Activated gamma-delta T cell (primary cell): ENCODE measurements at places on chromosomes 2 and 18.

- no peak for DNase-seq
Measured at GRCh38 chr18:25420077-25420825, 68.3 kb upstream of the ZNF521 start.

DNA sequence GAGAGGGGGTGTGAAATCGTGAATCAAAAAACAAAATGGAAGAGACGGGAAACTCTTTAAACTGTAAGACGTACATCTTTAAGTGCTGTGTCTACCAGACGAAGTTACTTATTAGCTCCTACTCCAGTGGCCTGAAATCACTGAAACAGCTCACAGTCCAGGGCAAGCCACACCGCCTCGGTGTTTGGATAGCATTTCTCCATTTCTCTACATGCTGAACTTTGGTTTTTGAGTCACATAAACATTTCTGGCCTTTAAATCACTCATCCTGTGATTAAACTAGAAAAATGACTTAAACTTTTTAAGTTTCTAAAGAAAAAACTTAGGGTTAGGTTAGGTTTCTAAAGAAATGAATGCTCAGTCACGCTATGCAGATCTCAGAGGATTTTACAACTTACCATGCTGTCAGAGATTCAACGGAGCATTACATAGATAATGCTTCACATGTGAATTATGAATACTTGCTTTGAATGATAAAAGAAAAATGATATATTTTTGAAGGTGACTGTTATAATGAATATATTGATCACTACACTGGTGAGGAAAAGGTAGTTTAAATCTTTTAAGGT lies 138.4 kb downstream of the MBP start:
- no peak for DNase-seq

DNA sequence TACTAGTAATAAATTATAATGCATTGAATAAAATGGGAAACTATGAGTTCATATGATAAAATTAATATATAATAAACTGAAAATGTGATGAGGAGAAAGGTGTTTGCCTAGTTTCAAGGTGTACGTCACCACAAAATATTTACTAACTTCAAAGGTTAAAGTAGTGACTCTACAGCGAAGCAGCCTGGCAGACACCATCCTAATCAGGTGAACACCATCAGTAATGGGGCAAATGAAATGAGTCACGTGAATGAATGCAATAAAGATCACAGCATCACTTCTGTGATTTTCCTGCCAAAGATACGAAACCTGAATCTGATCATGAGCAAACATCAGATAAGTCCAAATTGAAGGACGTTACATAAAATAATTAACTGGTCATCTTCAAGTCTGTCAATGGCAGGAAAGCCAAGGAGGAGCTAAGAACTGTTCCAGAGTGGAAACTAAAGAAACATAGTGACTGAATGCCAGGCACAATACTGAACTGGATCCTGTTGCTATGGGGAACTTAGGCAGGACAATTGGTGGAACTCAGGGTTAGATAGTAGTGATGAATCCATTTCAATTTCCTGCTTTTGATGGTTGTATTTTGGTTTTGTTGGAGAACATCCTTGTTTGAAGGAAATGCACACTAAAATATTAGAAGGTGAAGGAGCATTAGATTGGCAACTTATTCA lies 12.1 kb upstream of the NOSTRIN start:
- DNase-seq, result no peak

GRCh38 chr2:143909577-143910353 lies 610.2 kb downstream of the ZEB2 start:
- DNase-seq, result no peak

DNA sequence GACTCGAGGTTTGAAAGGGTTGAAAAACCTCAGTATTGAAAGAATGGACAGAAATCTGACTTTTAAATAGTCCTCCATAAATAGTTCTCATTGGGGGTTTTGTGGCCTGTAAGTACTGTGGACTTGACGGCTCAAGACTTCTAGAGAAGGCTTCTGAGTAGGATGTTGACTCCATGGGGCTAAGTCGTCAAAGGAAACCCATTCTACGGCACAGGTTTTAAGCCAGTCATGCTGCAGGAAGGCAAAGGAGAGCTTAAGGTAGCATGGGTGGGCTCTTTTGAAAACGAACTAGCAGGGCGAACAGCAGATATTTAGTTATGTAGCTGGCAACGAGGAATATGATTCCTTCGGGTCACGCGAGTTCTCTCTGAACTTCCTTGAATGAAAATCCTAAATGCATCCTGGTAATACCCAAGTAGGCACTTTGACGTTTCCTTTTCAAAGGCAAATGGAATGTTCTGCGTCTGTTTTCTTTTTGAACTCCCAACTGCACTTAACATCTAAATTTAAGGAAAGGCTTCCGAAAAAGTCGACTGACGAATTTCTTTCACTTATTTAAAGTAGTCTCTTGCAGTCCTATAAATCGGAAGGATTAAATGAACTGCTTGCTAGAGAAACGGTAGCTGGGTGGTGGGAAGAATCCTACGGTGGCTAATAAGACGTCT lies 1.1 kb upstream of the NEDD4L start:
- DNase-seq, result no peak

- no peak for DNase-seq
Measured at GRCh38 chr2:30403592-30404312, 43.3 kb upstream of the LCLAT1 start.

DNA sequence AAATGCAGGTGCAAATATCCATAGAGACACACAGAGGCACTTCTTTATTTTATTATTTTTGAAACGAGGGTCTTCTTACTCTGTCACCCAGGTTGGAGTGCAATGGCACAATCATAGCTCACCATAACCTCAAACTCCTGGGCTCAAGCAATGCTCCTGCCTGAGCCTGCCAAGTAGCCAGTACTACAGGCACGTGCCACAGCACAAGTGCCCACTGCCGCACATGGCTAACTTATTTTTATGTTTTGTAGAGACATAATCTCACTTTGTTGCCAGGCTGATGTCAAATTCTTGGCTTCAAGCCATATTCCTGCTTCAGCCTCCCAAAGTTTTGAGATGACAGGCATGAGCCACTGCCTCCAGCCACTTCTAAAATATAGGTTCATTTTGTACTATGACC lies 537.6 kb downstream of the THSD7B start:
- no peak for DNase-seq

DNA sequence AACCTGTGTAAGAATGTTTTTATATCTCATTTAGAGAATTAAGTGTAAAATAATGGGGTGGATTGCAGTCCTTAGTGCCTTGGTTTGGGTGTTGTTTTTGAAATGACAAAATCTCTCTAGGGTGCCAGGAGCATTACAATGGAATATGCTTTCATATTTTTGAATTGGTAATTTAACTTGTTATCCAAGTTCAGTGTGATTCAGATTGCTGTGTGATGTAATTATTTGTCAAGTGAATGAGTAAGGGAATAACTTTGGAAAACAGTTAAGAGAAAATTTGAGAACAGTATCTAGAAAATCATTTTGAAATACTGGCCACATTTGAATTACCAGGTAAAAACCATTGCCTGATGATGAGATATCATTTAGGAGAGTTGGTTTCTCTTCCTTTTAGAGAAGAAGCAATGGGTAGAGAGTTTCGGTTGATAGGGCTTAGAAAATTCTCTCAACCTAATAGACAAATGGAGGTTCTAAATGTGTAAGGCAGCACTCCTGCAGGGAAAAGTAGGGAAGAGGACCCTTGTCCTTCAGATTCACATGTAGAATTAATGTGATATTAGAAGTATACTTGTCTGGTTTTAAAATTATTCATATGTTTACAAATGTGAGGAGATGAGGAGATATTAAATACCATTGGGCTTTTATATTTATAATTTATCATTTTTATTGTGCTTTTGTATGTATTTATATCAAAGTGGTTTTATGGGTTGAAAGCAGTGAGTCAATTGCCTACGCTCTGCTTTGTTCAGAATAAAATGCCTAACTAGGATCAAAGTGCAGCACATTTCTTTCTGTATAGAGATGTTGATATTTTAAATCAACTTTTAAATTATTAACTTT lies 124.8 kb downstream of the PHLPP1 start:
- no peak for DNase-seq

GRCh38 chr2:159748089-159748488 lies 35.8 kb downstream of the MARCHF7 start:
- DNase-seq, result no peak

- no peak for DNase-seq
Measured at GRCh38 chr18:62585274-62586150, 62.7 kb downstream of the ZCCHC2 start.

DNA sequence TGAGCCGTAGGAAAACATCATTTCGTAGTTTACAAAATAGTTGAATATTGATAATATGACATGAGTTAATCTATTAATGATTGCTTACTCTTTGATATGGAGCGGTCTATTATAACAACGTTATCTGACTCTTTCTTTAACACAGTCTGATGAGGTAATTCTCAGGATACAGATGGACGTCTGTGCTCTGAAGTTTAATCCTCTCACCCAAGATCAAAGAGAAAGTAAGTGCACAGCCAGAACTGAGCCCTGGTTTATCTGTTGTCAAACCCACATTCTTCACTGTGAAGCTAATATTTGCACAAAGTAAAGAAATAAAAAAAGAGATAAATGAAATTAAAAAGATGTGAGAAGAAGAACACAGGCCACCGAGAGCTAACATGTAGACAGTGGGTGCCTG lies 190.9 kb upstream of the COPS8 start:
- DNase-seq, result no peak

DNA sequence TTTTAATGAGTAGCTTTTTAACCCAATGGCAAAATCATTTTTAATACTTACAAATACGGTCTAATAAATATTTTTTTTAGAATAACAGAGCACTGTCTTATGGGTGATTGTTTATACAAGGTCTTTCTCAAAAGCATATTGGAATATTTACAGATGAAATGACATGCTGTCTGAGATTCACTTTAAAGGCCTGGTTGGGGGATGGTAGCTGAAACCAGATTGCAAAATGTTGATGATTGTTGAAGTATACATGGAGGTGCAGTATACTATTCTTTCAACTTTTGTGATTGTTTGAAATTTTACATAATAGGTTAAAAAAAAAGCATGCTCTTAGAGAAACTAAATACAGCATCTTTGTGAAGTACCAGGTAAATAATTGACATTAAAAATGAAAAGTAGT lies 111.2 kb downstream of the FMNL2 start:
- no peak for DNase-seq

- no peak for DNase-seq
Measured at GRCh38 chr2:42859006-42859552, 66.7 kb upstream of the HAAO start.

DNA sequence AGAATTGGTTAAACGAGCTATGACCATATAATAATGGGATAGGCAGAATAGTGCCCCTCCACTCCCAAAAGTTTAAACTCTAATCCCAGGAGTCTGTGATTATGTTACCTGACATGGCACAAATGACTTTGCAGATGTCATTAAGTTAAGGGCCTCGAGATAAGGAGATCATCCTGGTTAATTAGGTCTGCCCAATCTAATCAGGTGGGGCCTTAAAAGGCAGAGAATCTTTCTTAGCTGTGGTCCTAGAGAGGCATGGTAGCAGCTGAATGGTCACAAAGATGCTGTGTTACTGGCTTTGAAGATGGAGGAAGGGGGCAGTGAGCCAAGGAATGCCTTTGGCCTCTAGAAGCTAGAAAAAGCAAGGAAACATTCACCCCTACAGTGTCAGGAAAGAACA lies 31.1 kb downstream of the TACR1 start:
- no peak for DNase-seq

DNA sequence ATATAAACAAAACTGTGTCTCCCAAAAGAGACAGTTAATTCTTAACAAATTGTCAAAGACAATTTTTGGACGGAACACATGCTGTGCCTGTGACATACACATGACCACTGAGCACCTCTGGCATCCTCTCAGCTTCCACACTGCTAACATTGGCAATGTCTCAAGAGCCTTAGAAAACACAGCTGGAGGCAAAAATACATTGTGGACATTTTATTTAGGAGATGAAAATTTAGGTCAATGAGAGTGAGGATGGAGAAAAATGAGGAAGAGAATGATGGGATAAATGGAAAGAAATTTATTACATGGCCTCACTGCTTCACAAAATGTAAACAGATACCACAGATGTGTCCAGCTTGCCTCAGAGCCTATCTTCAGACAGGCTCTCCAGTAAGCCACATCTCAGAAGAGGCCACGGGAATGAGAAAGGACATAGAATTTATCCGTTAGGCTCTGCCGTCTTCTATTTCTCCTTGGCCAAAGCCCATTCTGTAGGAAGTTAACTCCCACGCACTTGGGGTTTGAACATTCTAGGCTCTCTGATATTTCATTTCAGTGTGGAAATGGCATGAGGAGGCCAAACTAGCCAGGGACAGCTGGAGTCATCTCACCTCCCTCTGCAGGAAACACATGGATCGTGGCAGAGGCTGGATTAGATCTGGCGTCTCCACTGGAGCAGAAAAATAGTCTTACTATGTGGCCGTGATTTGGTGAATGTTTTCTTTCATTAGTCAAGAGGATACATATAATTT lies 519.4 kb upstream of the DSEL start:
- DNase-seq, result no peak

DNA sequence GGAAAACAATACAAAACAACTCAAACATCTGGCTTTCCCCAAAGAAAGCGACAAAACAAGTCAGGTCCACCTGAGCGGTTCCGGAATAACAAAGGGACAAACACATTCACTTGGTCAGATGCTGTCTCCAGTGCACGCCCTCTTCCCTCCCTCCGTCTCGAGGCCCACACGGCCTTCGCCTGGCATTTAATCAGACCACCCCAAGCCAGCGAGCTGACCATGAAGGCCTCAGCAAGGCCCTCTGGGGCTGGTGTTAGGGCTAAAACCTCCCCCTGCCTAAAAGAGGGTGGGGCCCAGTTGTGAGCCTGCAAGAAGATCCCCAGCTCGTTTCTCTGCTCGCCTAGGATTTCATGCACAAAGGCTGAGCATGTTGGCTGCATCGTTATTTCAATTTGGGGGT lies 180.3 kb downstream of the EIPR1 start:
- no peak for DNase-seq

DNA sequence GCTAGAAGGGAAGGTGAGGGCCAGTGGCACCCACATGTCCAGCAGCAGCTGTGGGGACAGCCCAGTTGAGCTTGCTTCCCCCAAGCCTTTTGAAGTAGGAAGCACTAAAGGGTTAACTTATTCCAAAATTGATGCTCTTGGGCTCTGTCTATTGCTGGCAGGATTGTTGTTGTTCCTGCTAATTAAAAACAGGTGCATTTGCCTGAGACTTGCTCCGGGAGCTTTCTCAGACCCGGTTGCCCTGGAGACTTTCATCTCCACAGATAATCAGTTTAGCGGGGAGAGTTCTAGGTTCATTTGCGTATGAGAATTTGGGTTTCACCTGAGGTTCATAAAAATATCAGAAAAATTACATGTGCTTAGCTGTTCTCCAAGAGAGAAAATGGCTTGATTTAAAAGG lies 277.3 kb downstream of the LRATD1 start:
- DNase-seq, result no peak

GRCh38 chr2:215609089-215610032 lies 173.5 kb upstream of the FN1 start:
- no peak for DNase-seq

DNA sequence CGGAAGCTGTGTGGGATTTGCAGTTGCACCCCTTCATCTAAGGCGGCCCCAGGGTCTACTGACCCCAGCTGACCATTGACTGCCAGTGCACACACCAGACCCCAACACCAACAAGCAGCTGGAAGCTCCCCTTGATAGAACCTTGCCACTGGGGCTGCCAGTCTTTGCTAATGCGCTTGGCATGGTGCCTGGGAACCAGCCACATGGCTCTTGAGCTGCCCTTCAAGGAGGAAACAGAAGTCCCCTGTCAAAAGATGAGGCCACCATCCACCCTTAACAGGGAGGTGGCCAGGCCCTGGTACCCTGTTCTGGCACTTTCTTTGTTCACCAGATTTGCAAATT lies 8.6 kb downstream of the ALPI start:
- DNase-seq, result no peak

GRCh38 chr2:240637116-240637900 lies 12.0 kb downstream of the GPR35 start:
- no peak for DNase-seq
